Ovary (tissue), 10 donors: ENCODE measurements at places on chromosomes 3 and 15.
A peak's percentile ranks its signal among the peaks of the same experiment; 100 is the strongest.

GRCh38 chr15:60396100-60396499 lies 1.7 kb downstream of the ANXA2 start:
- DNase-seq = no peak

DNA sequence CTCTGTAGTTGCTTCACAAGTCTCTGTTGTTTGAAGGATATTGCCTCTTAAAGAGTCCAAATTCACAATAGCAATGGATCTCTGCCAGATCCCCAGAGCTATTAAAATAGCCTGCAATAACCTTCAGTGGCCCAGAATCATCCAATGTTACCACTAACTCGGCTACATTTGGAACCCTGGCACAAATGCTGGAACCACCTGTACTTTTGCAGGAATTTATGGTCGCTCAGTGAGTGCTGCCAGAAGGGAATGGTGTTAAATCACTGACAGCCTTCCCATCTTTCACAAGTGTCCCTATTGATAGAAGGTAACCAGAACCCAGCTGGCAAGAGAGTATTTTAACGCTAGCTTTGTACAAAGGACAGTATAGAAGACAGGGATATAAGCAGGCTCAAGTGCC lies 298.8 kb upstream of the PLSCR5 start:
- no peak for DNase-seq

DNA sequence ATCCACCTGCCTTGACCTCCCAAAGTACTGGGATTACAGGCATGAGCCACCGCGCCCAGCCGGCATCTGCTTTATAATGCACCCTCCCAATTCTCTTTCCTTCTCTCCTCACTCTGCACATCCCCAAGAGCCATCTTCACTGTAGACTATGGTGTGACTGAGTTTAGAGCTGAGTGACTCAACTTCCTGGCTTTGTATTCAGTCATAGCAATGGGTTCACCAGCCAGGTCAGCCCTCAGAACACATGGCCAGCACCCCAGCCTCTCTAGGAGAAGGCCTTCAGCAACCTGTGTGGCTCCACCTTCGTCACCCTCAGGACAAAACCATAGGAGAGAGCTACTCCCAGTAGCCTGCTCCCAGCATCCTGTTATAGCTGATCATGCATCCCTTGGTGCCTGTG lies 33.0 kb downstream of the ARID3B start:
- DNase-seq = no peak

DNA sequence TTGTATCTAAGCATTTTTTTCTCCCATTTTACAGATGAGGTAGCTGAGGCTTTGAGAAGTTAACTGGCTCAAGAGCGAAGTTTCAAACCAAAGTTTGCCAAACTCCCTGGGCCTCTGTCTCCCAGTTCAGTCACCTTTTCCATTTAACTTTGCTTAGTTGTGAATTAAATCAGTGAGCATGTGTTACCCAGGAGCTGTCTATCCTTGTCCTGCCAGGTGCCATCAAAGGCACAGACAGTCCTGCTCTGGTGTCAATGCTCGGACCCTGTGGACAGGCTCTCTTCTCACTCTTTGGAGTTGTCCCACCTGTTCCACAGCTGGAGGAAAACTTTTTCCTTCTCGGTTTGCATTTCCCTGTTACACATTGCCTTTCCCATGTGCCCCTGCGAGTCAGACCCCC lies 8.6 kb downstream of the EPHB1 start:
- no peak for DNase-seq

- no peak for DNase-seq
Measured at GRCh38 chr3:43370293-43370980, 84.1 kb downstream of the SNRK start.

- no peak for DNase-seq
Measured at GRCh38 chr3:89184151-89184995, 77.0 kb downstream of the EPHA3 start.

GRCh38 chr3:53158765-53159155 lies 2.2 kb upstream of the PRKCD start:
- DNase-seq = no peak

- no peak for DNase-seq
Measured at GRCh38 chr15:85551221-85551832, 170.9 kb downstream of the AKAP13 start.

GRCh38 chr15:75597667-75598341 lies 18.7 kb upstream of the PTPN9 start:
- DNase-seq = no peak

DNA sequence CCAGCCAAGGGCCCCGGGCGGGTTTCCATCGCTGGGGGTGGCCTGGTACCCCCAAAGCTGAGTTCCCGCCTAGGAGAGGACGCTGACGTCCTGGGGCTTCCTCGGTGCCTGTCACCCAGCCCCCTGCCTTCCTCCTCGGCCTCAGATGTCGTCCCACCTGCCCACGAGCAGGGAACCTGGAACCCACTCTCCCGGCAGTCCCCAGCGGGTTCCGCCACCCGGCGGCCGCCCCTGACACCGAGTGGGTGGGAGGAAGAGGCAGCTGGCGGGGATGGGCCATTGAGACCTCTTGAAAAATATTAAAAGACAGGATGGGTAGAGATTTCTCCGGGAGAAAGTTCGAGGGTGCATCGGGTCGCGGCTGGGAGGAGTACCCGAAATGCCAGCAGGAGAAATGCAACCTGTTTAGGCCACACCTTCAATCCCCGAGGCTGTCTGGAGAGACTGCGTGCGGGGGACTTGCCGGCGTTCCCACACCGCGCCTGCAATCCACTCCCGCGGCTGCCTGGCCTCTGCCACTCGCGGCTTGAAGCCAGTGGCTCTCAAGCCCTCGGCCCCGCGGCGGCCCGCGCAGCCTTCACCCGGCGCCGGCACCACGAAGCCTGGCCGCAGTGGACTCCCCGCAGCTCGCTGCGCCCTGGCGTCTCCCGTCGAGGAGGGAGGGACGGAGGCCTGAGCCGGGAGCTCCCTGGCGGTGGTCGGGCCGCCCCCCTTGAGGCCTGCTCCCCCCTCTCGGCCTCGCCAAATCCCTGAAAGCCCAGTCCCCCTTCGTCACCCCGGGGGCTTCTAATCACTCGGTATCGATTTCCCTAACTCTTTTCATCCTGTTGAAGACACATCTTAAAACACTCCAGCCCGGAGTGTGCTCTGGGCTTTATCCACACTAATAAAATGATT lies 8.6 kb upstream of the NR2F2 start:
- peak; percentile 73 for DNase-seq

GRCh38 chr15:66043264-66043663 lies 174.0 kb downstream of the RAB11A start:
- DNase-seq = no peak

DNA sequence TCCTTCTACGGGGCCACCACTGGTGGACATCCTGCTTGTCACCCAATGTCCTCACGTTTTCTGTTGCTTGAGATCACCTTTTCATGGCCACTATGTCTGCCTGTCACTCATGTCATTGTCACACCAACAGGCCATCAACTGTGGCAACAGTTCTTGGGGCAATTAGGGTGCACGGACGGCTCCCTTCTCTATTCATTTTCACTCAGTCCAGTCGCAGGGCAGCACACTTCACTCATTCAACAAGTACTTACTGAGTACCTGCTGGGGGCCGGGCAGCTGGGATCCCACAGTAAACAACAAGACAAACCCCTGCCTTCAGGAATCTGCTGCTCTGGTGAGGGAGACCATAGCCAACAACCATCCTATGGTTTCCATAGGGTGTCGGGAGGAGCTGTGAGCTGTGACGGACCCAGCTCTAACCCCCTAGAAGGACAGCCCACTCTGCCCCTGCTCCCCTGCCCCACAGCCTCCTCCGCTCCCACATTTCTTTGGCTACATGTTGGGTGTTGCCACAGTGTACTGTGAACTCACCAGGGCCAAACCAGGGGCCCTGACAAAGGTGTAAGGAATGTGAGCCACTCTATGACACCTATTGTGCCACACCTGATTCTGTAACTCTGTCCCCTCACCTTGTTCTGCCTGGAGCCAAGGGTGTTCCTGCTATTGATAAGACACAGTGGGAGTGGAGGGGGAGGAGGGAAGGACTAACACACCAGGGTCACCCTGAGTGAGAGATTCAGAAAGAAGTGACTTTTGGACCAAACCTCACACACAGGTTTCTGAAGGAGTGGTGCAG lies 1.9 kb downstream of the VILL start:
- no peak for DNase-seq

DNA sequence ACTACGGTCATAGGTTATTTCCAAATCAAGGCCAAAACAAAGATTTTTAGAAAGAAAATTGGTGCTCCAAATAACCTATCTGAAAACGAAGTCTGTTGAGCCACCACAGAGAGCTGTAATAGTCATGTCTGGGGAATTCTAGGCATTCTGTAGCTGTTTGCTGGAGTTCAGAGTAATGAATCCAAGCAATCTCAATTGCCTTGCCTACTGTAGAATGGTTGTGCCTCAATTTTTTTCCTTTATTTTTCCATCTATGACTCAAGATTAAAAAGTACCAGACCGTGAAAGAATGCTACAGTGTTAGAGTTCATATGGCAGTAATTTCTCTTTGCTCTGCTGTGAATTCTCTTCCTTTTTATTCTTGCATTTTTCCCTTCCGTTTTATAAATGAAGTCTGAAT lies 1007.2 kb upstream of the ALCAM start:
- DNase-seq = no peak

DNA sequence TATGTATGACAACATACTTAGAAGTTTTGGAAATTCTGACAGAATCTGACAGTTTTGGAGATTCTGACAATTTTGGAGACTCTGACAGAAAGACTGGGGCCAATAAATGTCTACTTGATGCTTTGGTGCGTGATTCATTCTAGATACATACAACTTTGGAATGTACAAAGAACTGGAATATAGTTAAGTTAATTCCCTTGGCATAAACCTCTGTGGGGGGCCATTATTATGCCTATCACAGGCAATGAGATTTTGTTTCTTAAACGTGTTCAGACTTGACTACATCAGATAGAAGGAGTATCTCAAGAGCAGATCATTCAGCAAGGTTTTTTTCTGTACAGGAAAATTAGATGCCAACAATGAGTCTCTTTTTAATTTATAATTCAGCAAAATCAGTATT lies 617.6 kb upstream of the ZNF717 start:
- DNase-seq = no peak
